HS-27A (cell line): ENCODE measurements at places on chromosomes 3 and 15.

DNA sequence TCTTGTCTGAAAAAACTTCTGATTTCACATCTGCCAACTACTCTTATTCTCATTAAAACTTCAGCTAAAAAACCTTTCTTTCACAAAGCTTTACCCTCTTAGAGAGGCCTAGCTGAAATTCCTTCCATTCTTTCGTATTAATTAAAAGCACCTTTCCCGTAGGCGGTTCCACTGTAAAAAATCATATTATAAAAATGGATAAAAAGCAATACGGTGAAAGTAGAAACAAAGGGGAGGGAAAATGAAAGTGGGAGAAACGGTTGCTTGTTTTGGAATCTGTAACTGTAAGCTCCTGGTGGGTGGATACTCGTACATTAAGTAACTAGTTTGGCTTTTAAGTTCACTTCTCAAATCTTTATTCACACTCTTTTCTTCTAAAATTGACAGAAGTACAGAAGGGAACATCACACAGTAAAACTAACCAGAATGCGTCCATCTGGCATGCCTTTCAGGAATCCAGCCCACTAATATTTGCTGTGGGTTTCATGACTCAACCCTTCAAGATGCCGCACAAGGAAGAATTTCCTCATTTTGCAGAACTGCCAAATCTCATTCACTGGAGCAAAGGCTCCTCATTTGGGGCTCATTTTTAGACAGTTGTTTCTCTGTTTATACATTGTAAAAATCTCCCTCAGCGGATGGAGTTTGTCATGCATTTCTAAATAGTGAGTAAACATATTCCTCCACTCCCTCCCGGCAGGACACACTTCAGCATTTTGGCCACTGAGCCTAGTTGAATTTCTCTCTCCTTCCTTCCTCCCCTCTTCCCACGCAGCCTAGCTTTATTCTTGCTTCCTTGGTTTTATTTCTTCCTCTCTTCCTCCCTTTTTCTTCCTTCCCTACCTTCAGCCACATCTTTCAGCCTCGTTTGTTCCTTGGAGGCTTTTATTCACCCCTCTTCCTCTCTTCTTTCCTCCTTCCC lies 419.5 kb upstream of the NAALADL2 start:
- peak; percentile 87 for DNase-seq

DNA sequence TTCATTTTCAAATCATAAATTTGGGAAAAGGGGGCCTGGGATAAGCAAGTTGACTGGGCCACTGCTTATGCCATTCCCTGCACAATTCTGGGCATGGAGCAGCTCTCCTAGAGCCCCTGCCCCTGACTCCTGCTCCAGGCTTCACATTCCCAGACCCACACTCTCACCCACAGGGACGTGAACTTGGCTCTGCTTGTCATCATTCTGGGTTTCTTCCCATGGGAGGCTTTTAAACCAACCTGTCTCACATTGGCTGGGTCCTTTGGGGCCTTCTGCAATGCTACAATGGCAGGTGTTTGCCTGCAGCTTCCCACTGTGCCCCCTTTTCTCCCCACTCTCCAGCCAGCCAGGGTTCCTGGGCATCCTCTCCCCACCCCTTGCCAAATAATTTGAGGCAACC lies 49.1 kb downstream of the CYP19A1 start:
- DNase-seq = no peak

GRCh38 chr15:55195996-55196395 lies 745 bp downstream of the RSL24D1 start:
- DNase-seq = no peak

- DNase-seq = no peak
Observed at GRCh38 chr3:4753073-4753691, 226.1 kb upstream of the BHLHE40 start.

- DNase-seq = no peak
Observed at GRCh38 chr3:122961146-122961545, 66.4 kb downstream of the SEMA5B start.

GRCh38 chr3:144746631-144747030 lies 775.0 kb downstream of the DIPK2A start:
- no peak for DNase-seq

DNA sequence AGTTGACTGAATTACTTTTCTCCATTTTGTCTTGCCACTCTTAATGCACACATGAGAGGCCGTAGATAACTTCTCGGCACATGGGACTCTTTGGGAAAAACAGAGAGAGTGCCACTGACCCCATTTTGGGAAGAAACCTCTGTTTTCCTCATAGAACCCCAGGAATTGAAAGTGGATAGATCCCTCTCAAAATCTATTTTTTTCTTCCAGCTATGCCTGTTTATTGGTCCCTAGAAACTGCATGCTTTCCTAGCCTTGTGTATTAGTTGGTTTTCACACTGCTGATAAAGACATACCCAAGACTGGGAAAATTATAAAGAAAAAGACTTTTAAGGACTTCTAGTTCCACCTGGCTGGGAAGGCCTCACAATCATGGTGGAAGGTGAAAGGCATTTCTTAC lies 23.7 kb upstream of the TMEM45A start:
- no peak for DNase-seq

GRCh38 chr15:77508541-77509243 lies 88.0 kb downstream of the HMG20A start:
- DNase-seq = no peak

DNA sequence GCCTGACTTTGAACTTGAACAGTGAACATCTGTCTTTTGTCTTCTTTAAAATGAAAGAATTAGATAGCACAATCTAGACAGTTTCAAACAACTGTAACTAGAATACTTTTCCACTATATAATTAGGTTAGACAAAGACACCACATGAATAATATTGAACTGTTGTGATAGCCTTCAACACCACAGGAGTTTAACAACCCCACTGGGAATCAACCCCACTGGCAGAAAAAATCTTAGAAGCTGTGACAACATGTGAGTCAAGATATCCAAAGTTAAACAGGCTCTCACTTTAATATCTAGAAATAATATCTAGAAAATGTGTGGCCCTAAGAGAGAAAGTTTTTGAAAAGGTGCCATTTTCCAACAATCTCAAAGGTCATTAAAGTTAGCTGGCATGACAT lies 64.4 kb upstream of the PRICKLE2 start:
- DNase-seq = no peak

- DNase-seq = no peak
Observed at GRCh38 chr3:150030841-150031240, 60.1 kb upstream of the PFN2 start.

GRCh38 chr3:69485489-69485888 lies 99.6 kb upstream of the FRMD4B start:
- no peak for DNase-seq

DNA sequence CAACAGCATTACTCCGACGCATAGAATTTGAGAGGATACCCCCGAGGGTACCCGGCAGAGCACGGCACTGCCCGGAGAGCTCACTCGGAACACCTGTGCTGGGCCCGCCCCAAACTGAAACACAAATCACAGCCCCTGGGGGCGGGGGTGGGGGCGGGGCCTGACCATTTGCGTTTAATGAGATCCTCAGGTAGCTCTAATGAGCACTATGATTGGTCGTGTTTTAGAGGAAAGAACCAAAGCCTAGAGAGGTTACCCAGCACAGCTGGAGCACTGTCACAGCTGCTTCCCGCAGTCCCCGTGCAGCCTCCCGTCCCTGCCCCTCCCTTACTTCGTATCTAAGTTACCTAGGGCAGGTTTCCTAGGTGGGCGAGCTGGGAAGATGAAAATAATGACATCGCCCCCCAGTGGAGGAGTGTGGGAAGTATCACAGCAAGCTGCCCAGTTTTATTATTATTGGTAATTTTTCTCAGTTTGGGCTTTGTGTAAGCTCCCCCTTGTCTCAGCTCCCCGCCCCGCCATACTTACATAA lies 187.1 kb downstream of the PDE8A start:
- DNase-seq = no peak

GRCh38 chr3:126659915-126660886 lies 5.3 kb upstream of the TXNRD3 start:
- DNase-seq = no peak

- DNase-seq = no peak
Observed at GRCh38 chr3:181906338-181906737, 194.6 kb downstream of the SOX2 start.

DNA sequence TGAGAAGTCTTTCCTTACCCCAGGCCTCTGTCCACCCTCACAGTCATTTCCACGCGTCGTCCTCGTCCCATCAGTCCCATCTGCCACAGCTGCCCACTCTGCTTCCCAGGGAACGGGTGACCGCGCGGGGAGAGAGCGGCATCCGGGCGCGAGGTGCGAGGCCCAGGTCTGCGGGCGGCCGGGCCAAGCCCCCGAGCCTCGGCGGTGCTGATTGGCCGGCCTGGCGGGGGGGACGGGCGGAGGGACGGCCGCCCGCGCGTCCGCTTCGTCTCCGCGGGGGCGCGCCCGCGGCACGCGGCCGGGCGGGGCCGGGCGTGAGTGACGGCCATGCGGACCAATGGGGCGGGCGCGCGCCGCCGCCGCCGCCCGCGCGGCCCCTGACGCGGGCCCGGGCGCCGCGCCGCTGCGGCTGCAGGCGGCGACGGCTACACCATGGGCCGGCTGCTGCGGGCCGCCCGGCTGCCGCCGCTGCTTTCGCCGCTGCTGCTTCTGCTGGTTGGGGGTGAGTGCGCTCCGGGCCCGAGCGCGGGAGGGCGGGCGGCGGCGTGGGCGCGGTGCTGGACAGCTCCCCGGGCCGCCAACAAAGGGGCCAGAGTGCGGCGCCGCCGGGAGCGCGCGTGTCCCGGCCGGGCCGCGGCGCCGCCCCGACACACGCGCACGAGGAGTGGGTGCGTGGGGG lies at the start of gene PODXL2:
Gene PODXL2, plus strand, starts transcription at position 398 of the 679 bp plus-strand sequence. Its CDS starts 35 bp downstream, at position 433.
- DNase-seq = no peak

DNA sequence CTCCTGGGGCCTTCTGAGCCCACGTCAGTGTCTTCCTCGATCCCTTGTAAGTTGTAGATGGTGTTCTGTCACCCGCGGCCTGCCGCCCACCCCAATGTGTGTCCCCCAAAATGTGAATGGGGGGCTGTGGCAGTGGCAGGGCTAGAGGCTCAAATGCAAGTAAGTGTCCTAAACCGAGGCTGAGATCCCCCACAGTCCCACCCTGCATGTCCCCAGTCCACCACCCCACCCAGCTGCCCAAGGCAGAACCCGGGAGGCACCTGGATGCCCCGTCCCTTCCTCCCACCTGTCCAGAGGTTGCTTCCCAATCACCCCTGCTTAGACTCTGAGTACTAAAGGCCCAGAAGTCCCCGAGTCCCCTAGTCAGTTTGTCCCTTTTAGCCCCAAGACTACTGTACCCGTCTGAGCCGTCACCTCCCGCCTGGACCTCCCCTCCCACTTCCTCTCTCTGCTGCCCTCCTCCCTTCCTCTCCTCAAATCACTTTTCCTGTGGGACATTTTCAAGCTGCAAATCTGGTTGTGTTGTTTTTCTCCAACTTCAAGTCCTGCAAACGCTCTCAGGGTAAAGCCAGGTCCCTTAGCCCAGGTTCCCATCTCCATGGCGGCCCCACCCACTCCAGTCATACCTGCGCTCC lies 11.8 kb upstream of the PLXND1 start:
- no peak for DNase-seq

DNA sequence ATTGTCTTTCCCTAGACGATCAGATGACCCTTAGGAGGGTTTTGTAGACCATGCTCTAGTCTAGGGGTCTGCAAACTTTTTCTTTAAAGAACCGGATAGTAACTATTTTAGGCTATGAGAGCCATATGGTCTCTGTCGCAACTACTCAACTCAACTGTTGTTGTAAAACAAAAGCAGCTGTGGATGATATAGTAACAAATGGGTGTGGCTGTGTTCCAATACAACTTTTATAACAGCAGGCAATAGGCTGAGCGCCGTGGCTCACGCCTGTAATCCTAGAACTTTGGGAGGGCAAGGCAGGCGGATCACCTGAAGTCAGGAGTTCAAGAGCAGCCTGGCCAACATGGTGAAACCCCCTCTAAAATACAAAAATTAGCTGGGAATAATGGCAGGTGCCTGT lies 6.1 kb upstream of the CMTM6 start:
- no peak for DNase-seq

DNA sequence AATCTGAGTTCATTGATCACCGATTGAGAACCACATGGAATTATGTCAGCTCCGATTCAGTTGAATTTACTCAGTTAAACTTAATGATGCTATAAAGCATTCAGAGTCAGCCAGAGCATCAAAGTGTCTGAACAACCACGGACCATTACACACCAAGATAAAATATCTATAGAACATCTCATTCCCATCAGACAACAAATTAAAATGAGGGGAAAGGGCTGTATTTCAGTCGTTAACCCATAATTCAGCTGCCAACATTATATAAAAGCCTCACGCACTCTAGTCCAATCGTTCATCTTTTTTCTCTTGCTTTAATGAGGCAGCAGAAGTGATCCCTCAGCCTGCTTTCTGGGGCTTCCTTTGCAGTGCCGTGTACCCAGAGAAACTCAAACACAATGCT lies 11.9 kb downstream of the CPNE4 start:
- no peak for DNase-seq
